ENCODE measurements at places on chromosomes 5 and 9. TPM values are rescaled to one million over a fixed set of nuclear protein-coding genes. Genes with fewer than 3 reads are reported as not detected.

PCA3 gene
- total RNA-seq, result not detected

HMMR gene
- total RNA-seq, result 0.67 TPM

CDKN2B-AS1 gene
- 0.38 TPM for total RNA-seq

PKD2L2 gene
- total RNA-seq, result not detected

LECT2 gene
- not detected for total RNA-seq

ADAMTS12 gene
- 2.3 TPM for total RNA-seq

SLCO6A1 gene
- total RNA-seq, result not detected

RNF183 gene
- total RNA-seq, result not detected

NEURL1B gene
- 29.9 TPM for total RNA-seq

KIAA0825 gene
- total RNA-seq, result 15.8 TPM

CYLC2 gene
- not detected for total RNA-seq

CNTNAP3B gene
- total RNA-seq, result 20.3 TPM

LCN9 gene
- total RNA-seq, result not detected

PCDH12 gene
- 7.8 TPM for total RNA-seq

XRCC4 gene
- 9.5 TPM for total RNA-seq

BTNL8 gene
- 0.89 TPM for total RNA-seq

LRRTM2 gene
- total RNA-seq, result 0.67 TPM

MYOZ3 gene
- total RNA-seq, result not detected

PITX1 gene
- total RNA-seq, result 0.44 TPM

ZNF367 gene
- 1.8 TPM for total RNA-seq

GLRA1 gene
- not detected for total RNA-seq

PCAT7 gene
- total RNA-seq, result not detected

WASHC1 gene
- total RNA-seq, result 9.0 TPM

SLCO4C1 gene
- total RNA-seq, result 1.3 TPM

ECM2 gene
- 10.6 TPM for total RNA-seq

FBXO38 gene
- total RNA-seq, result 86.4 TPM

IFNA2 gene
- not detected for total RNA-seq

GMCL2 gene
- not detected for total RNA-seq

RGS7BP gene
- 3.1 TPM for total RNA-seq

TEX48 gene
- total RNA-seq, result not detected

SV2C gene
- total RNA-seq, result not detected

FNBP1 gene
- total RNA-seq, result 76.7 TPM

SPINK5 gene
- 0.13 TPM for total RNA-seq

GABRA1 gene
- total RNA-seq, result not detected

AGXT2 gene
- not detected for total RNA-seq

UBE2B gene
- total RNA-seq, result 44.0 TPM

FOXI1 gene
- total RNA-seq, result not detected

TPM2 gene
- total RNA-seq, result 72.9 TPM

FCN2 gene
- not detected for total RNA-seq

LEAP2 gene
- total RNA-seq, result 1.5 TPM

SH2D3C gene
- 24.9 TPM for total RNA-seq

IRF1 gene
- total RNA-seq, result 49.7 TPM

GEMIN5 gene
- total RNA-seq, result 16.6 TPM

HAVCR2 gene
- 3.4 TPM for total RNA-seq

RMRP gene
- total RNA-seq, result 7,060 TPM

TMEM174 gene
- total RNA-seq, result 0.22 TPM

ACER2 gene
- 4.4 TPM for total RNA-seq

LMX1B gene
- total RNA-seq, result 1.0 TPM

ZNG1E gene
- total RNA-seq, result 58.9 TPM

MLANA gene
- total RNA-seq, result not detected

TMC1 gene
- not detected for total RNA-seq

ASTN2 gene
- total RNA-seq, result 3.5 TPM

DMRT2 gene
- not detected for total RNA-seq

TRIM36 gene
- total RNA-seq, result 3.4 TPM

SEMA5A gene
- 4.6 TPM for total RNA-seq

PIP5KL1 gene
- total RNA-seq, result not detected

Data from thyroid gland (tissue), 4 donors.